ENCODE measurements at places on chromosomes 13 and 19. TPM values are rescaled to one million over a fixed set of nuclear protein-coding genes. Genes with fewer than 3 reads are reported as not detected.

SIGLEC6 gene
- not detected for total RNA-seq

NUP58 gene
- total RNA-seq: 127 TPM

ABHD13 gene
- total RNA-seq: 14.9 TPM

LHB gene
- not detected for total RNA-seq

PINLYP gene
- 17.3 TPM for total RNA-seq

C19orf85 gene
- 3.9 TPM for total RNA-seq

ANGPTL4 gene
- 5.3 TPM for total RNA-seq

DIRAS1 gene
- 8.2 TPM for total RNA-seq

LILRB4 gene
- total RNA-seq: 4.6 TPM

S1PR4 gene
- total RNA-seq: 1.7 TPM

NAPSA gene
- 1.2 TPM for total RNA-seq

DNA sequence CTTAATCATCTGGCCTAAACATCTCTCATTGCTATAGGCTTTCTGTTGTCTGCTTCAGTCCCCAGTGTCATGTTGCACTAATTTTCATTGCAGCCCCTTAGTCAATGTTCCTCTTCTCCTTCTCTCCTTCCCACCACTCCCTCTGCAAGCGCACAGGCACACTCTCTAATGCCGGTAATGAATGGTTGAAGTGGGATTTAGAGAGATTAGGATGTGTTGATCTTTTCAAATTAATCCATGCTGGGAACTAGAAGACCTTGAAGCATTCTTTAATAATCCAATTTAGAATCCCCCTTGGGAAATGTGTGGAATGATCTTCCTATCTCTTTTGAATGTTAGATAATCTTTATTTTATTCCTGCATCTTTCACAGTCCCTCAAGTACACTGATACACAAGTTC is 33.2 kb upstream of the NDFIP2 start:
- DNase-seq: no peak

- no peak for DNase-seq
Measured at GRCh38 chr19:16070366-16070990, 5.8 kb upstream of the TPM4 start.

- peak; percentile 65 for DNase-seq
Measured at GRCh38 chr19:46629546-46630025, 4.7 kb upstream of the PTGIR start.

DNA sequence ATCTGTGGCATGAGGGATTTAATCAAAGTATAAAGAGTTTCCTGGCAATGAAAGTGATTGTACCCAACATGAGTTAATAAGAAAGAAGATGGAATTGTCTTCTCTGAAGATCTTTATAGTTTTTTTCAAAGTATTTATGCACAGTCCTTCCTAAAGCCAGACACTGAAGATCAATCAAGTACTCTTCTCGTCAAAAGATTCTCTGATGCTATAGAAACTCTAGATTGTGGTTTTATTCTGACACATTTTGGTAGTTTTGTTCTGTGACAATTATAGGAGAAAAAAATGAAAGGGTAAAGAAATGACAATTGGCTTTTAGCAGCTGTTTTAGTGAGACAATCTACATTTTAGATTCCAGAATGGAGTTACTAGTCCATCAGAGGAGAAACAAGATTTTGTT is 10.4 kb upstream of the ENOX1 start:
- DNase-seq: no peak

GRCh38 chr19:11268783-11269267 is 6.5 kb upstream of the DOCK6 start:
- peak; percentile 52 for DNase-seq

DNA sequence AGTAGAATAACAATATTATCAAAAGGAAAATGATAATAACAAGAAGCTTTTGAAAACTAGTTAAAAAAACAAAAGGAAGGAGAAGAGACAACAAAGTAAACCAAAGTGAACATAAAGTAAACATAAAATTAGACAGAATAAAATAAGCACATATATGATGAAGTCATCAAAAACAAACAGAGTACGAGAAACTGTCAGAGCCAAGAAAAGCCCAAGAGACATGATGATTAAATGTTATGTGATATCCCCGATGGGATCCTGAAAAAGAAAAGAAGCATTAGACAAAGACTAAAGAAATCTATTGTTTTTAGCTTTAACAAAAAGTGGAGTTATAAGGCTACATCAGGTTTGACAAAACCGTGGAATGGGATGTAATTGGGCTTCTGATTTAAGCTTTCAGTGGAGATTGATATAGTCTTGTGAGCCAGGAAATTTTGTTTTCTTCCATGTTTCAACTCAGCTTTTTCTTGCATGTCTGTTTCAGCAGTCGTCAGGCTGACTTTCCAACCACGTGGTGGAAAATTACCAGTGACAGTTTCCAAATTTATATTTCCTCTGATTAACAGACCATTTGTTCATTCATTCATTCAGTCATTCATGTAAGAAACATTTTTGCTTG is 64.9 kb downstream of the KL start:
- DNase-seq: no peak

DNA sequence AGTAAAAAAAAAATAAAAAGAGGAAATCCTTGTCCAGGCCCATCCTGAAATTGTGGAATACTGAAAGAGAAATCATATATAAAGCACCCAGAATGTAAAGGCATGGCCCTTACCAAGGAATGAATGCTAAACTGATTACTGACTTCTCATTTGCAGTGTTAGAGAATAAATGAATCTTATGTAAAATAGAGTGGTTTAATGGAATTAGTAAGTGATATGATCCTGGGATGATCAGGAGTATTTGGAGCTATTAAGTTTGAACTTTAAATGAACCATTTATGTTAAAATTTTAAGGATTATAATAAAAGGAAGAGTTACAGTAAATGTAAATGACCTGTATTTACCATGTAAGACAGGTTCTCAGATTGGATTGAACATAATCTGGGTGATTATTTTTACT is 75.4 kb downstream of the PDS5B start:
- DNase-seq: no peak

GRCh38 chr19:14406645-14407401 is 12.3 kb downstream of the DDX39A start:
- DNase-seq: no peak

DNA sequence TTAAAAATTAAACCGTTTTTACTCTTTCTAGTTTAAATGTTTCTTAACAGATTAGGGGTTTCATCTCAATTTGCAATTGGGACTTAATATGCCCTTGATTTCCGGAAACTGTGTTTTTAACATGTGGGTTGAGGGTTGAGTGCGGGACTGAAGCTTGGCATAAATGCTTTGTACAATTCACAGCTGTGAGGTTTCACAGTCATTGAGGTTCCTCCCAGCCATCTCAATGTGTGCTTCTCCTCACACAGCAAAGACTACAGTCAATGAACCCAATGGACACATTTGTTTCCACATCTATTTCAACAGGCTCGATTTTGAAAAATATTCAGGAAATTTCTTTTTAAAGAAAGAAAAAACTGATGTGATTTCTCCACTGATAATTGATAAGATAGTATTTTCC is 328.6 kb downstream of the TBC1D4 start:
- no peak for DNase-seq

Data from umbilical cord (tissue), 2 donors.